ENCODE measurements at places on chromosomes 12 and 14.

DNA sequence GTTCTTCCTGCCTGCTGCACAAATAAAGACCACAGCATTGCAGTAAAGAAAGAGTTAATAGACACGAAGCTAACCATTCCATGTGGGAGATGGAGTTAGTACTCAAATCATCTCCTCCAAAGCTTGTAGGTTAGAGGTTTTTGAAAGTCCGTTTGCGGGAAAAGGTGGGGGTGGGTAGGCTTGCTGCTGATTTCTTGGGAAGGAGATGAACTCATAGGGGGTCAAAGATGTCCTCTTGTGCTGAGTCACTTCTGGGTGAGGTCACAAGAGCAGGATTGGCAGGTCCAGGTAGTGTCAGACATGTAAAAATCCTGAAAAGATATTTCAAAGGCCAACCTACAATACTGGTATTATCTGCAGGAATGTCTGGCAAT is 66.4 kb downstream of the PTHLH start:
- DNase-seq, result no peak

DNA sequence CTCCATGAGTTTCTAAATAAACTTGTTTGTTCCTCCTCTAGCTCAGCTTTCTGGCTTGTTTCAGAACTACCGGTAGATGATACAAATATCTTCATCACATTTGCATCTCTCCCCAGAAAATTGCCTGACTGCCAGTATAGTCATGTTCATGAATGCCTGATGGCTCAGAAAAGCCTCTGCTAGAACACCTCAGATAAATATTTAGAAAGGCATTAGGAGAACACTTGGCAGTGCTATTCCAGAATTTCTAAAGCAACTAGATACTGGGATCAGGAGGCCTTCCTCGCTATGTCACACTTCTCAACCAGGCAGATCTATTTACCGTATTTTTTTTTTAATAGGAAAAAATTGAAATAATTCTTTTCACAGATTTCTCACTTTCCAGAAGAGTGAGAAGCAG is 32.3 kb upstream of the KRAS start:
- no peak for DNase-seq

- no peak for DNase-seq
Measured at GRCh38 chr14:56603648-56604047, 24.1 kb downstream of the TMEM260 start.

GRCh38 chr14:104510216-104510615 is 69.3 kb upstream of the C14orf180 start:
- DNase-seq, result no peak

GRCh38 chr14:93120517-93120916 is 4.8 kb upstream of the ITPK1 start:
- no peak for DNase-seq

DNA sequence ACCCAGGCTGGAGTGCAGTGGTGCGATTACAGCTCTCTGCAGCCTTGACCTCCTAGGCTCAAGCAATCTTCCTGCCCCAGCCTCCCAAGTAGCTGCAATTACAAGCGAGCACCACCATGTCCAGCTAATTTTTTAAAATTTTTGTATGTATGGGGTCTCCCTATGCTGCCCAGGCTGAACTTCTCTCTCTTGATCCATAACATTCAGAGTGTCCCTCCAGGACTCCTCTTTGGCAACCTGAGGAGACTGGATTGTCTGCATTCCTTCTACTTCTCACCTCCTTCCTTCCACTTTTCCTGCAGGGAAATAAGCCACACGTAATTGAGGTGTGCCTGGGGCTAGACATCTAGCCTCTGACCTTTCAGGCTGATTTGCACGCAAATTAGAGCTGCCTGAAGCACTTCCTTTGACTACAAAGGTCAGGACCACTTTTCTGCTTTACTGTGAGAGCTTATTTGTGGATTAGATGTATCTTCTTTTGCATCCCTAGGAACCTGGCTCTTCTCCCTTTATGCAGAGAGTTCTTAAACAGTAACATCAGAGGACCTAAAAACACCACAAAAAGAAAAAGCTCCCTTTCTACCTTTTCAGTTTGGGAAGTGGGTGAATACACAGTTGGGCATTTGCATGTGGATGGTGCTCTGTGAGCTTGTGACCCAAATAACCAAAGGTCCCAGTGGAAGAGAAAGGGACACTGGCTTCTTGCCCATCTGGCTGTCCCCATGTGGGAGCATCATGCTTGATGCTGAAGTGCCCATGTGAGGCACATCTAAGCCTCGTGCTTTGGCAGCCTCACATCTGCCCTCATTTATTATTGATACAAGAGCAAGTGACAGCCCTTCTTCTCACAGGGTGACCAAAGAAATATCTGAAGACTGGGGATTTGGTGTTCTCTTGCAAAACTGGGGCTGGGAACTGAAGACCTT is 33.5 kb downstream of the PYGL start:
- no peak for DNase-seq

DNA sequence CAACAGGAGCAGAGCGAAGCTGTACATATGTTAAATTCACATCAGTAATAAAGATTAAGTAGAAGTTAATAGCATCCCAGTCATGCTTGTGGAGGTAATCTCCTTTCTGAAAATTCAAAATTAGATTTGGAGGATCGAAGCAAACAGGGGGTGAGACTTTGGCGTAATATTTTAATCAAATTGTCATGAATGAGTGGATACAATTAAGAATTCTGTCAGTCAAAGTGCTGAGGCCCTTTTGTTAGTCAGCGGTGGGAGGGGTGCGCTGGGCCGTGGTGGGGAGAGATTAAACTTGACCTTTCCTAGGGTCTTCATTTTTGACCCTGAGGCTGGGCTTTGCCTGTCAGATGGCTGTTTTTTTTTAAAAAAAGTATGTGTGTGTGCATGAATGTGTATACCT is 226.7 kb downstream of the VRK1 start:
- no peak for DNase-seq

GRCh38 chr12:991350-992333 is 619 bp downstream of the ERC1 start:
- no peak for DNase-seq

GRCh38 chr14:31950764-31951637 is 126.1 kb upstream of the ARHGAP5 start:
- DNase-seq, result no peak

- DNase-seq, result no peak
Measured at GRCh38 chr14:51443195-51444018, 203.4 kb downstream of the TMX1 start.

GRCh38 chr12:110123919-110124268 is 263 bp upstream of the IFT81 start:
- no peak for DNase-seq

- no peak for DNase-seq
Measured at GRCh38 chr14:74062809-74063150, 21.5 kb downstream of the ALDH6A1 start.

- DNase-seq, result no peak
Measured at GRCh38 chr14:101851736-101852405, 90.4 kb downstream of the PPP2R5C start.

DNA sequence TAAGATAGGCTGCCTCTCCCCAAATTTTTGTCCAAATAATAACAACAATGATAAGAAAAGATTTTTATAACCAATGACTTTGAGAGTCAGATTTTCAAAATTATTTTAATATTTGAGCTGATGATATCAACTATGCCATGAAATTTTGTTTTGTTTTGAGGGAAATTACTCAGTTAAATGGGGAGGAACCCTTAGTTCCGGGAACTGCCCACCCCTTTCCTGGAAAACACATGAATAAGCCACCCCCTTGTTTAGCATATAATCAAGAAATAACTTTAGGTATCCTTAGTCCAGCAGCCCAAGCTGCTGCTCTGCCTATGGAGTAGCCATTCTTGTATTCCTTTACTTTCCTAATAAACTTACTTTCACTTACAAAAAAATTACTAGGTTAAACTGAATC is 61.4 kb downstream of the HMGA2 start:
- DNase-seq, result no peak

DNA sequence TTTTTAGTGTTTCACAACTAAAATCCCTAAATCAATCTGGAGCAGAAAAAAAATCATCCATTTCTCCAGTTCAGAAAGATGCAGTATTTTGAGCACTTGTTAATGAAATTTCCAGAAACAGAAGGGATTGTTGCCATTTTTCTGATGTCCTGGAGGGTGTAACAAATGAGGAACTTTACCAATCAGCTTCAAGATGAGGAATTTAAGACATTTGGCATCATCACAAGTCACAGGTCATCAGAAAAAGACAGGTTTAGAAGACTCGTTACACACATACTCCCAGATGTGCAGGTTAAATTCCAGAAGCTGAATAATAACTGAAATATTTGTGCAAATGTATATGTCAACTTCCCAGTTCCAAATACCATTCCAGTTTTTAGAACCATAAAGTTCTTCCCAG is 482 bp upstream of the PSMC1 start:
- no peak for DNase-seq

DNA sequence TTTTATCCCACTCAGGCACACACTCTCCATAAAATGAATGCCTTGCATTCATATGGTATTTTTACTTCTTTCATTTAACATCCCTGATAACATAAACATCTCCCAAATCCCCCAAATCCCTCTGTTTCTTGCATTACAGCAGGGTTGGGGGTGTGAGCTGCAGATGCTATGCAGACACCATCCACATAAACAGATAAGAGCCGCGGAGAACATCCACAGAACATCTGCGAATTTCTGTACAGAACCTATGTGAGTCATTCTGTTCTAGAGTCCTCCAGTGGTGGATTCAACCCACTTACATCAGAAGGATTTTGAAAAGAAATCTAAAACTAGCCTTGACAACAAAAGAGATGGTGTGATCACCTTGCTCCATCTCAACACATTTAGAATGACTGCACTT is 20.3 kb downstream of the FBLN5 start:
- no peak for DNase-seq

- DNase-seq, result no peak
Measured at GRCh38 chr12:65988596-65988995, 142.0 kb downstream of the LLPH start.

DNA sequence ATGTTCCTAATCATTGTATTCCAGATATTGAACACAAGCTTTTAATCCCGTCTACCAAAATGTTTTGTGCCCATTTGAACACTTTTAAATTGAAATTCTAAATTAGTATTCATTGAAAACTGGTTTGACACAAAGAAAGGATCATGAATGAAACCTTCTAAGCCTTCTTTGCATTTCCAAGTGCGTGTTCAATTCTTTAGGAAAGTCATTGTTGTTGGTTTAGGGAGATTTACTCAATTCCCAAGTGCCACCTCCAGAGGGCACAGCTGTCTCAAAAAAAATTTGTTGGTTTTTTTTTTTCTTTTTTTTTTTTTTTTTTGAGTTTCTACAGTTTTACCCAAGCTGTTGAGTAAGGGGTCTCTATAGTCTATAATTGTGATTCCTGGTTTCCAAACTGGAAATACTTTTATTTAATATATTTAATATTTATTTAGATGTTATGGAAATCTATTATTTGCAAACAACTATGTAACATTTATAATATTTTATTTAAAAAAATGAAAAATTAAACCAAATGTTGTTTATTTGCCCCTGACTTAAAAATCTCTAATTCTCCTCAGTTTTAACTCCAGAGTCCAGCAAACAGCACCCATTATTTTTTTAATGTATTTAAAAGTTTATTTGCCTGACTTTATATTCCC is 79.9 kb downstream of the NEDD1 start:
- no peak for DNase-seq

GRCh38 chr12:11749943-11750690 is 100.6 kb downstream of the ETV6 start:
- no peak for DNase-seq

DNA sequence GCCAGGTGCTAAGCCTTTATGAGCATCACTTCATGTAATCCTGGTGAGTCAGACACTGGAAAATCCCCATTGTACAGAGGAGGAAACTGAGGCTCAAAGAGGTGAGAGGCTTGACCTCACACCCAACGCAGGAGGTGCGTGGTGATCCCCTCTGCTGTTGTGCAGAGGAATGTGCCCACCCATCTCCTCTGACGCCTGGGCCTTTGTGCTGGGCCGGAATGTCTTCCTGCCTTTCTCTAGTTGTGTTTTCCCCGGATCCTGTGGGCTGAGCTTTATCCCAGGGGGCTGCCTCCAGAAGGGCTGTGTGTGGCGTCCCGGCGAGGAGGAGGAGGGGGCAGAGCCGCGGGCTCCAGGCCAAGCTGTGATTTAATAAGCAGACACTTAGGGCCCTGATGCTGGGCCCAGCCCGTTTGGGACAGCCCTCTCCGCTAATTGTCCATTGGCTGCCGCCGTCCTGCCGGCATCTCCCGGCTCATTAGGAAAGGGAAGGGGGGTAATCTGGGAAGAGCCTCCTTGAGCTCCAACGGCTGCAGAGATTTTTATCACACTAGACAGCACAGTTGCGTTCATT is 653.6 kb downstream of the MED13L start:
- no peak for DNase-seq

DNA sequence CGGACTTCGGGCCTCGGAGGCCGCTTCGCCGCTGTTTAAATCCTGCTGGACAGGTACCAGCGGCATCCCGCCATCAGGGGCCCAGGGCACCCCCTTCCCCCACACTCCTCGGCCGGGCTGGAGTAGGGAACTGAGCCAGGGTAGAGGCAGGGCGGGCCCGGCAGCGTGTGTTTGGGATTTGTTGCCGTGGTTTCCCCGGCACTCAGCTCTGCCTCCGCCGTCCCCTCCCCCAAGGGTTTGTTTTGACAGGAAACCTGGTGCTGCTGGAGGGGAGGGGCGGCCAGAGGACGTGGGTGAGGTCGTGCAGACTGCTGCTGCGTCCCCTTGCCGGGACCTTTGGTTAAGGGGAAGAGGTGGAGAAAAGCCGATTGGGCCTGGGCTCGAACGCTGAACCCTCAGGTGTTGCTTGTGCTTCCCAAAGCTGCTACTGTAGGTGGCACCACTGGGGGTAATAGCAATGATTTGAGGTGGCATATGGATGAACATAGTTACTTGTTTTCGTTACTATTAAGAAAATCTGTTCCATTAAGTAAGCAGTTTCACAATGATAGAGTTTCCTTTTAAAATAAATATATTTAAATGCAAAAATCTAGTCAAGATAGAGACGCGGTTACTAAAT is 778 bp downstream of the TCP11L2 start:
- peak; percentile 92 for DNase-seq

DNA sequence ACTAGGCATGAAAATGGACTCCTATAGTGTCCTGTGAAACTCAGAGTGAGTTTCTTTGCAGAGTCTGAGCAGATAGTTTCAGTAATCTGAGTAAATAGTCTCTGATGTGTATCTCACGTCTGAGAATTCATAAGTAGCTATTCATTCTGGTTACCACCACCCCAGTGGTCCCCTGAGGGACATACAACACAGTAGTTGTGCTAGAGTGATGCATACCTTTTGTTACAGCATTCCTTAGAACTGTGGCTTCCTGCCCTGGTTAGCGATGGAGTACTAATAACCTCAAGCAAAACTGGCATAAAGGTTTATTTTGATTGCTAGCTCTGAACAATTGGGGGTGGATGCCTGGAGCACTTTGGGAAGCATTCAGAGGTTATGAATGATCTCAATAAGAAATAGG is 114.7 kb downstream of the DAAM1 start:
- no peak for DNase-seq
